ENCODE measurements at places on chromosomes 16 and 17.

- DNase-seq: no peak
These were observed 22.6 kb upstream of the ITGA3 start for GRCh38 chr17:50033316-50033715.

GRCh38 chr17:38428643-38429371 is 543 bp downstream of the ARHGAP23 start:
- DNase-seq: no peak

- no peak for DNase-seq
These were observed 40.6 kb downstream of the ELAC2 start for GRCh38 chr17:12977008-12977751.

DNA sequence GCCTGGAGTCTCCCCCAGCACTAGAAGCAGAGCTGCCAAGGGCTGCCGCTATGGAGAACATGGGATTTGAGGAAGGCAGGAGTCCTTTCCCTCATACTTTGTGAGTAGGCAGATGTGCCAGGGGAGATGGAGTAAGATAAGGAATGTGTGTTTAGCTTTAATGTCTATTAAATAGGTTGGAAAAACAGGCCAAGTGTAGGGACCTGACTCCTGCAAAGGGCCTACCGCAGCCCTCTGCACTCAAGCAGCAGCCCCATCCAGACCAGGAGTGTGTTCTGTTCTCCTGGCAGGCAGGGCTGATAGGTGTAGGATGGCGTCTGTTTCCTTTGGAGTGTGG is 1.8 kb upstream of the MIF4GD start:
- peak; percentile 59 for DNase-seq

GRCh38 chr17:72560303-72561247 is 439.8 kb downstream of the SOX9 start:
- DNase-seq: no peak

DNA sequence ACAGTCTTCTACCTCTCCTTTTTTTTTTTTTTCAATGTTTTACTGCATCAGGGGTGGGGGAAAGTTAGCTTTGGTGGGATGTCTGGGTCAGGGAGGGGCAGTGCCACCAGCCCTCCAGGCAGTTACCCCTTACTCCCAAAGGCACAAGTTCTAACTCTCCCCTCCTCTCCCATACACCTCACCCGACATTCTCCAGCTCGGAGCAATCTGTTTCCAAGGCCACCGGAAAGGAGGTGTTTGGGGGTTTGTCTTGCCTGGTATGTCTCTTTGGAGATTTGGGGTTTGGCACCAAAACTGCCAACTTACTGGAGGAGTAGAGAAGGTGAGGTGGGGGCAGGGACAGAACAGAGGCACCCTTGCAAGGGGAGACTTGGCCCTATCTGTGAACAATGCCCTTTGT is 4.7 kb downstream of the DLX3 start:
- DNase-seq: no peak

GRCh38 chr17:57365420-57365819 is 109.1 kb downstream of the MSI2 start:
- DNase-seq: no peak

- DNase-seq: no peak
These were observed 852 bp downstream of the MARVELD3 start for GRCh38 chr16:71626858-71627213.

GRCh38 chr17:72030067-72030899 is 90.5 kb upstream of the SOX9 start:
- no peak for DNase-seq

GRCh38 chr17:51165680-51166197 is 472 bp upstream of the NME2 start:
- peak; percentile 85 for DNase-seq

- no peak for DNase-seq
These were observed 144.2 kb upstream of the CORO6 start for GRCh38 chr17:29766796-29767327.

DNA sequence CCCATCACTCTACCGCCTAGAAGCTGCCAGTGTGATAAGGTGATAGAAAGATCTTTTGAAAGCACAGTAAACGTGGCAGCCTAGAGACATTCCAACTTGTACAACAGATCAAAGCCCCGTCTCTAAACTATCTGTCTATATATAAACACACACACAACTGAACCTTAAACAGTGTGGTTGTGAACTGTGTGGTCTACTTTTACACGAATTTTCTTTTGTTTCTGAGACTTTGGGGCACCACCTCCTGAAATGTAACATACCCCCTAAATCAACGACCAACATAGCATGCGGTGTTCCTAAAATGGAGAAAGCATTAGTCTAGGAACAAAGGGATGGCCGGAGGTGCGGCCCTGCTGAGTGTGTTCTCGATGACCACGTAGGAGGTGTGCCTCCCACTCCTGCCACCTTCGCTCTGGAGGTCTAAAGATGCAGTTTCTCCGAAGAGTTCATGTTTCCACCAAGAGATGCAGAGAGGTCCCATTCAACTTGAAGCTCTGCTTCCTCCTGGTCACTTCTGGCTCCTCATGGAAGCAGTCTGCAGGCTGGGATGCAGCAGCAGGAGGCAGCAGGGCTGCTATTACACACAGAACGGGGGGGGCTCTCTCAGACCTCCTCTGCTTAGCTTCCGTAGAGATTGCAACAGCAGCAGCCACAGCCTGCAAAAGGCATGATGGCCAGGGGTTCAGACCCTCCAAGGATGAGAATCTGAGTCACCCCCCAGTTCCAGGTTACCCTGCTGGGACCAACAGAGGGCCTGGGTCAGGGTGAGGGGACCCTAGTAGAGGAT is 22.6 kb upstream of the USP10 start:
- no peak for DNase-seq

DNA sequence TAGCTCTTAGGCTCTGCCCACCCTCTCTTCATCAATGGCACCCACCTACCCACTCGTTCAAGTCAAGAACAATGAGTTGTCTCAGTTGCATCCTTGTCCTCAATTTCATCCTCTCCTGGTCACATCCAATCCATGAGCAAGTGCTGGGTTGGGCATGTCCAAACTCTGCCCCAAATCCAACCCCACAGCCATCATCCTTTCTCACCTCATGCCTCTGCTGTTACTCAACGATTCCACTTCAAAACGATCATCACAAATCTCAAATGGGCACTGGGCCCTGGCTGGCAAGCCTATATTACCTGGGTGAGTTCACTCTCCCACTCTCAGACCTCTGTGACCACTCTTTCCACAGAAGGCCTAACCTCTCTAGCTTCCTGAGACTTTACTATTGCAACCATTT is 12.0 kb upstream of the TEX2 start:
- DNase-seq: no peak

DNA sequence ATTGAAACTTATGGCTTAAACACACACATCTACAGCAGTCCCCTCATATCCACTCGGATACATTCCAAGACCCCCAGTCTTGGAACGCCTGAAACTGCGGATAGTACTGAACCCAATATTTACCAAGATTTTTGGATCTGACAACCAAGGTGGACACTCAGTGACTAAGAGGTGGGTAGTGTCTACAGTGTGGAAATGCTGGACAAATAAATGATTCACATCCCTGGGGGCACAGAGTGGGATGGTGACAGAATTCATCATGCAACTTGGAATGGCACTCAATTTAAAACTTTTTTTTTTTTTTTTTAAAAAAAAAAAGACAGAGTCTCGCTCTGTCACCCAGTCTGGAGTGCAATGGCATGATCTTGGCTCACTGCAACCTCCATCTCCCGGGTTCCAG is 54.2 kb upstream of the TRAP1 start:
- no peak for DNase-seq

Data from DMS 273 treated with DMSO at 0.1 percent for 48 hours (cell line).